ENCODE measurements at places on chromosomes 3 and 15.

DNA sequence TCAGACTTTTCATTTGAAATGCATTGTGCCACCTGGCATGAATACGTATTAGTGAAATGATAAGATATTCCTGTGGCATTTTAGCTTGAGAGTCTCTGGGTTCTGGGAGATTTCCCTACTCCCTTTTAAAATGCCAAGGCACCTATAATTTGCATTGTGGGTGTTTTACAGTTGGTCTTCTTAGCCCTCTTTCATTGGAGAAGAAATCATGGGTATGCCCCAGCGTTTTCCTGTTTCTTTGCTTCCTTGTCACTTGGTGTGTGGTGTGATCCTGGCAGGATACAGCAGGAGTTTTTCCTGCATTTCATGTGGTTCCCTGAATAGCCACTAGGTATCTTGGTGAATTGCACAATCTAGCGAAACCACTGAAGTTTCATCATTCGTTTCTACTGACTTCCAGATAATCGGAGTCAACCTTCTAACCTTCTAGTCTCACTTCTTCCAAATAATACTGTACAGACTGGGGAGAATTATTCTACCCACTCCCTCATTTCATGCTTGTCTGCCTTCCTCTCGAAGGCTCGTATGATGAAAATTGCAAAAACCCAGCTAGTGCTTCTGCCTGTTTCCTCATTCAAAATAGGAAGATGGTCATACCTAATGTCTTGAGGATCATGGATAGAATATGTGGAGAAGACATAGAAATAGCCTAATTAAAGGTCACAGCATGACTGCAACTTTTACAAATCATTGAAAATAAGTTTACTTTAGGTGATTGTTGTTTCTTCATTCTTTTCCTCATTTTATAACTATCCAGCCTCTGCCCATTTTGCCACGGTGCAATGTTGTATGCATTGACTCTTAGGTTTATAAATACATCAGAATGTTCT lies 2.6 kb downstream of the BHLHE40 start:
- no peak for DNase-seq

DNA sequence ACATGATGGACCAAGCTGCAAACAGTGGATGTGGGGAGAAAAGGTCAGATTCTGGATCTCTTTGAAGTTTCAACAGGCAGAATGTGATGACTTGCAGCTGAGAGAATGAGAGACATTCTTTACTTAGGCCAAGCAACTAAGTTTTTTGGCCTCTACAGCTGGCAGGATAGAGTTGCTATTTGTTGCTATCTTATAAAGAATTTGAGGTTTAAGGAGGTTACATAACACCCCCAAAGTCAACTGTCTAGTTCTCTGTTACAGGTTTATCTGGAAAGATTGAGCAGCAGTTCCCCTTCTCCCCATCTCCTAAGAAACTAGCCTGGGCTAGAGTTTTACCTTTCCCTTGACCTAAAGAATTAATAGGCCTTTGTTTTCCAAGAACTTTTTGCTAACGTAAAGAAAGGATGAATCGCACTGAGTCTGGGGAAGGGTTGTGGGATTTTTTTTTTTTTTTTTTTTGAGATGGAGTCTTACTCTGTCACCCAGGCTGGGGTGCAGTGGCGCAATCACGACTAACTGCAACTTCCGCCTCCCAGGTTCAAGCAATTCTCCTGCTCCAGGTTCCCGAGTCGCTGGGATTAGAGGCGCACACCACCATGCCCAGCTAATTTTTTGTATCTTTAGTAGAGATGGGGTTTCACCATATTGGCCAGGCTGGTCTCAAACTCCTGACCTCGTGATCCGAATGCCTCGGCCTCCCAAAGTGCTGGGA lies 26.6 kb upstream of the SLMAP start:
- no peak for DNase-seq

GRCh38 chr3:35043040-35043439 lies 596.3 kb upstream of the ARPP21 start:
- no peak for DNase-seq

DNA sequence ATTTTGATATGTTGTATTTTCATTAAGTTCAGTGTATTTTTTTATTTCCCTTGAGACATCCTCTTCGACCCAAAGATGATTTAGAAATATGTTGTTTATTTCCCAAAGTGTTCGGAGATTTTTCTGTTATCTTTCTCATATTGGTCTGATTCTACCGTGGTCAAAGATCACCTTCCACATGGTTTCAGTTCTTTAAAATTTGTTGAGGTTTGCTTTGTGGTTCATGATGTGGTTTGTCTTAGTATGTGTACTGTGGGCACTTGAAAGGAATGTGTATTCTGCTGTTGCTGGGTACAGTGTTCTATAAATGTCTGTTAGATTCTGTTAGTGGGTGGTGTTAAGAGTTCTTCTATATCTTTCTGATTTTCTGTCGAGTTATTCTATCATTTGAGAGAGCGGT lies 103.4 kb upstream of the FHIT start:
- no peak for DNase-seq

- DNase-seq, result no peak
These were observed 167.2 kb upstream of the SLC2A2 start for GRCh38 chr3:171193693-171194092.

- DNase-seq, result no peak
These were observed 19.1 kb upstream of the ATP13A3 start for GRCh38 chr3:194505791-194506415.

DNA sequence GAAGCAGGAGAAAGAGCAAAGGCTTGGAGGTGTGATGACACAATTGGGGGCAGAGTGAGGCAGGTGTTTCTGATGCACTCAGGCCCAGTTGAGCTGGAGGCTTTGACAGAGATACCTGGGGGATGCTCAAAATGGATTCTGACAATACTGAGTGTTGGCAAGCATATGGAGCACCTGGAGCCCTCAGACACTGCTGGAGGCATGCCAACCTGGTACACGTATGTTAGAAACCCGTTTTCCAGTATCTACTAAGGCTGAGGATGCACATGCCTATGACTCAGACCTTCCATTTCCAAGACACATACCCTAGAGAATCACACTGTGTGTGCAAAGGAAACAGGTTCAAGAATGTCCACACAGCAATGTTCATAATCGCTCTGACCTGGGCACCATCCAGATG lies 58.7 kb downstream of the WNT7A start:
- no peak for DNase-seq

DNA sequence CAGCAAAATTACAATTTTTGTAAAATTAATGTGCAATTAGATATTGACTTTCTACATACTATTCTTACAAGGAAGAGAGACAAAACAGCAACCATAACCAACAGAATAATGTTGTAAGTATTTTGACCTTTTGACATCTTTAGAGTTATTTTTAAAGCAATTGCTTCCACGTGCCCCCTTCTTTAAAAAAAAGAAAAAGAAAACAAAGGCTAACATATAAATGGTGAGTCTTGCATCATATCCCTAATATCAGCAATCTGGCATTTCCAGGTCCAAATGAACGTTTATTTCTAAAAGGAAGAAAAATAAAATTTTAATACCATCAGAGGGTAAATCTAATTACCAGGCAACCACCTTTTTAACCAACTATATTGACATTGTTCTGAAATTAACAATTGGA lies 19.3 kb upstream of the STRIT1 start:
- DNase-seq, result no peak

- DNase-seq, result no peak
These were observed 5.4 kb upstream of the TRIM59 start for GRCh38 chr3:160454995-160455394.
